Colonic mucosa (tissue), 4 donors: ENCODE measurements at places on chromosomes 13 and 19. TPM values are rescaled to one million over a fixed set of nuclear protein-coding genes. Genes with fewer than 3 reads are reported as not detected.

ONECUT3 gene
- total RNA-seq = not detected

UBE2L5 gene
- not detected for total RNA-seq

CCDC97 gene
- 20.6 TPM for total RNA-seq

DIRAS1 gene
- 0.49 TPM for total RNA-seq

CDX2 gene
- 391 TPM for total RNA-seq

KLK8 gene
- total RNA-seq = not detected

KIR2DL3 gene
- total RNA-seq = not detected

IGFL1 gene
- total RNA-seq = not detected

CEACAM6 gene
- 655 TPM for total RNA-seq

ABHD17A gene
- 78.5 TPM for total RNA-seq

CRLF1 gene
- total RNA-seq = 1.6 TPM

IFNL1 gene
- not detected for total RNA-seq

ANGPTL8 gene
- total RNA-seq = not detected

DNA sequence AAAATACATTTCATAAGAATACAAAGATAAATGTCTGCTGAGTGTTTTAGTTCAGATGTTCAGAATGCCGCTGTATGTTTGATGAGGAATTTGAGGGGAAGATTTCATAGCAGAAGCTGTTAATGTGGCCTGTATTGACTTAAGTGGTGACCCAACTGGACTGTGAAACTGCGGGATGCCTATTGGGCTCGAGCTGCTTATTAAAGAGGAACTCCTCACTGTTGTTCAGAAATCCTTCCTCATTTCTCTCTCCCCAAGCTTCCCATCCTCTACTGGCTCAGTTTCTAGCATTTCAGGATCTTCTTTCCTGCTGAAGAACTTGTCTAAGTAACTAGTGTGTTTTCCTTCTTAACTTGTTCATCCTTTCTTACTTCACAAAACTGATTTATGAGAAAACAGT lies 20.4 kb downstream of the DGKH start:
- H3K4me3 ChIP-seq = no peak overlapping the region
- no peaks in the 10 kb centered on the region for H3K27me3 ChIP-seq
- no peak overlapping the region for H3K27ac ChIP-seq
- H3K36me3 ChIP-seq = no peaks in the 10 kb centered on the region
- DNase-seq = no peak
- H3K4me1 ChIP-seq = no peaks in the 10 kb centered on the region

- H3K4me3 ChIP-seq = no peak overlapping the region
- no peaks in the 10 kb centered on the region for H3K4me1 ChIP-seq
- no peak for DNase-seq
- no peaks in the 10 kb centered on the region for H3K36me3 ChIP-seq
These were observed 158.1 kb upstream of the TSC22D1 start for GRCh38 chr13:44734201-44734707.

GRCh38 chr19:4929186-4929585 lies 19.9 kb downstream of the UHRF1 start:
- no peak overlapping the region for H3K4me3 ChIP-seq
- no peaks in the 10 kb centered on the region for H3K36me3 ChIP-seq
- no peak for DNase-seq
- H3K27ac ChIP-seq = no peak overlapping the region
- no peaks in the 10 kb centered on the region for H3K27me3 ChIP-seq

DNA sequence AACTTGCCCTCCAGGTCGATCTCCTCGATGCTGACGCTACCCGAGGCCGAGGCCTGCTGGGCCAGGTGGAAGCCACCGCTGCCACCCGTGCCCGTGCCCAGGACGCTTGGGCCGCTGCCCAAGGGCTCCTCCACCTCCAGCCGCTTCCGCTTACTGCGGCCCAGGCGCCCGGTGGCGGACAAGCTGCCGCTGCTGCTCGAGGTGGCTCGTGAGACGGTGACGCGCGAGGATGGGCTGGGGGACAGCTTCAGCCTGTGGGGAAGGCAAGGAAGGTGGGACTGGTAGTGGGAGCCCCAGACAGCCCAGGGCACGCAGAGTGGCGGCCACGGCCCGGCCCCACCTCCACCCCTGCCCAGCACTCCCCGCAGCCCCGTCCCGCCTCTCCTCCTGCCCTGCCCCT lies 6.5 kb upstream of the TIMM13 start:
- H3K4me3 ChIP-seq = no peak overlapping the region
- no peaks in the 10 kb centered on the region for H3K4me1 ChIP-seq
- peaks cover 5% of the 10 kb centered on the region for H3K36me3 ChIP-seq

GRCh38 chr13:26618726-26619125 lies 61.2 kb downstream of the WASF3 start:
- H3K27ac ChIP-seq = no peak overlapping the region
- no peak overlapping the region for H3K4me3 ChIP-seq

GRCh38 chr19:4502282-4503131 lies 15.8 kb downstream of the PLIN4 start:
- peaks cover 7% of the 10 kb centered on the region for H3K36me3 ChIP-seq
- no peak overlapping the region for H3K4me3 ChIP-seq
- no peaks in the 10 kb centered on the region for H3K4me1 ChIP-seq

- no peaks in the 10 kb centered on the region for H3K4me1 ChIP-seq
- no peaks in the 10 kb centered on the region for H3K36me3 ChIP-seq
- DNase-seq = no peak
- H3K27me3 ChIP-seq = no peaks in the 10 kb centered on the region
- no peak overlapping the region for H3K27ac ChIP-seq
These were observed 39.6 kb downstream of the STOML3 start for GRCh38 chr13:38950987-38951386.

- peak; percentile 53 for DNase-seq
- H3K36me3 ChIP-seq = no peaks in the 10 kb centered on the region
- H3K27me3 ChIP-seq = no peaks in the 10 kb centered on the region
- H3K4me1 ChIP-seq = peaks cover 3% of the 10 kb centered on the region
- H3K4me3 ChIP-seq = peak within 1 kb of the TSS; percentile 92
These were observed at the start of gene AKAP11 for GRCh38 chr13:42272115-42272803. TSS of gene AKAP11 (plus strand) at chr13:42272152. CDS start at chr13:42286349, 14,197 bp downstream.

- H3K36me3 ChIP-seq = no peaks in the 10 kb centered on the region
- no peak for DNase-seq
- no peak overlapping the region for H3K4me3 ChIP-seq
These were observed 12.3 kb upstream of the ZNF283 start for GRCh38 chr19:43814663-43815352.

DNA sequence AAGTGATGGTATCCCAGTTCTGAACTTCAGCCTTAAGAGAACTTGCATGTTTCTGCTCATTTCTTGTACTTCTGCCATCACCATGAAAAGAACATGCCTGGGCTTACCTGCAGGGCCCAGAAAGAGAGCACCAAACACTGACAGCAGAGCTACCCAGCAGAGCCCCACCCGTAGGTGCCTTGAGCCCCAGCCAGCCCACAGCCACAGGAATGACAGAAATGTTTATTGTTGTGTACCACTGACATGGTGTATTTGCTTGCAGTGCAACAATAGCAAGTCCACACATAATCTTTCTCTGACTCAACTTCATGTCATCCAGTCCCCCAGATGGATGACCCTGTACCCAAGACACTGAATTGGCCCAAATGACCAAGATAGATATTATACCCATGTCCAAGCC lies 195.2 kb downstream of the TSHZ3 start:
- H3K27ac ChIP-seq = no peak overlapping the region
- H3K36me3 ChIP-seq = no peaks in the 10 kb centered on the region
- no peaks in the 10 kb centered on the region for H3K27me3 ChIP-seq
- no peaks in the 10 kb centered on the region for H3K4me1 ChIP-seq

DNA sequence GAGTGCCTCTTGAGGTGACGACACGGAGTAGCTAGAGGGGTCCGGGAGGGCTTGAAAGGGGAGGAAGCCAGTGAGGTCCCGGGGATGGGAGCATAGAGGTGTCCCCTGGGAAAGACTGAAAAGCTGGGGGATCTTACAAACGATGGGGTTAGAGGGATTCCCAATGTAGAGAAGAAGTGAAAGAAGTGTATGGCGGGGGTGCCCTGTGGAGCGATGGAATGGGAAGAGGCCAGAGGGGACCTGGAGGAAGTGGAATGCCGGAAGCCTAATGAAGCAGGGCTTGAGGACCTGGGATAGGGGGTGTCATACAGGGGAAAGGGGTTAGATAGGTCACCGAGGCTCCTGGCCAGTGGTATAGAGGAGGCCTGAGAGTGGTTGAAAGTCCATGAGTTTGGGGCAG lies 580 bp downstream of the AP2A1 start:
- H3K4me1 ChIP-seq = peaks cover 13% of the 10 kb centered on the region
- peak overlapping the region; percentile 67 for H3K4me3 ChIP-seq
- no peak for DNase-seq
- no peaks in the 10 kb centered on the region for H3K36me3 ChIP-seq
- H3K27ac ChIP-seq = peak overlapping the region; percentile 55

DNA sequence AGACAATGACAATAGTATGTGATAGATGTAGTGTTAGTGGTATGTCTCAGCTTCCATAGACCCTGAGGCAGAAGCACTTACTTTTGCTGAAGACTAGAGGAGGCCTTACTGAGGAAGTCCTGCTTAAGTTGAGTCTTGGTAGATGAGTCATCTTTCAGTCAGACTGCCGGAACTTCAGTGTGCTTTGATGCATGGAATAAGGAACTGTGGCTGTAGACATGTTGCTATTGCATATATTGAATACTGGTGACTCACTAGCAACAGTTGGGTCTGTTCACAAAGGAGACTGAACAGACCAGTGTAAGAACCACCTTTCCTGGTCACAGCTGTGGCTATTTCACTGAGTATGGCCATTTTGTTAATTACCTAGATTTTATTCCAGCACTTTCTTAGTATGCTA lies 1000.6 kb downstream of the OLFM4 start:
- DNase-seq = no peak
- no peaks in the 10 kb centered on the region for H3K4me1 ChIP-seq
- no peaks in the 10 kb centered on the region for H3K36me3 ChIP-seq

GRCh38 chr13:19782049-19782726 lies 557 bp downstream of the PSPC1 start:
- no peaks in the 10 kb centered on the region for H3K36me3 ChIP-seq
- peak; percentile 46 for DNase-seq
- no peaks in the 10 kb centered on the region for H3K4me1 ChIP-seq
- peak overlapping the region; percentile 97 for H3K27ac ChIP-seq

DNA sequence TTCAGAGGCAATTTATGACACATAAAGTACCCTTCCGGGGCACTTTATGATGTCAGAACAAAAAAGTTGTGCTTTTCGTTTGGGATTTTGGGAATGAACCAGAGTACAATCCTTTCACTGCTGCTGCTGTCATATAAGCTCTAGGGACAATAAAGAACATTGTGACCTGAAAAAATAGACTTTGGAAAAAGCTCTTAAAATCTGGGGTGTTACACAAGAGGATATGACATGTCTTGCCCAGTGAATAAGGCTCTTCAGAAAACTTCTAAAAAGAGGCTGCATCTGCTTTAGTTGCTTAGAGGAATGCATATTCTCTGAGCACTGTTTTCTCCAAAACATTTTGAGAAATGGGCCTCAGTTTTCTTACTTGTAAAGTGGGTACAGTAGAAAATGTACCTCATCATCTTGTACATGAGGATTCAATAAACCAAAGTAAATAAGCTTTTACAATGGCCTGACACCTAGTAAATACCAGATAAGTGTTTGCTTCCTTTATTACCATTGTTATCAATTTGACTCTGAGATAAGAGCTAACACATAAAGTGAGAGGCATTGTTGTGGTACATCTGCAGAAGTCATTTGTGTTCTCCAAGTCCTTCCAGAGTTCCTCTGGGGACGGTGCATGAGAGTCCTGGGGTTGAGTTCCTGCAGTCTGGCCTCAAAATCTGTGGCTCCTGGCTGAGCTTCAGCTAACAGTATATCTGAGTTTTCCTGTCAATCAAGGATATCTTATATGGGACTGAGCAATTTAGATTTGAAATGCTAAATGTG lies 67.4 kb upstream of the EDNRB start:
- H3K4me1 ChIP-seq = no peaks in the 10 kb centered on the region
- no peak for DNase-seq
- no peaks in the 10 kb centered on the region for H3K36me3 ChIP-seq
- H3K4me3 ChIP-seq = no peak overlapping the region

DNA sequence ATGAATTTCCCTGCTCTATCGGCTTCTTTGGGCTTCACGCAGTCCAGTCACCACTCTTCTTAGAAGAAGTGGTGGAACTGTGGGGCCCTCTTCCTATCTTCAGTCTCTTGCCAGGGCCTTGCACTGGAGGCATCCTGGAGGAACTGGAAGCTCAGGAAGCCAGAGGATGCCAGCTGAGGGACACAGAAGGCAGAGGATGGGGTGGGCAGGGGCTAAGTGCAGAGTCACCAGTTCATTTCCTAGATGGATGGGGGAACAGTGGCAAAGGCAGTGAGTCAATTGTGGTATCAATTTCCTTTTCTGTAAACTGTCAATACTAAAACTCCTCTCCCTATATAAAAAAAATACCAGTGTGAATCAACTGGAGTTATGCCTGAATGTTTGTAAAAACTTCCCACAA lies 419.7 kb downstream of the KLF12 start:
- H3K4me1 ChIP-seq = no peaks in the 10 kb centered on the region
- no peak for DNase-seq
- H3K36me3 ChIP-seq = no peaks in the 10 kb centered on the region
